Nucleus accumbens (tissue), 56 donors: ENCODE measurements at places on chromosomes 5 and 9.
A peak's percentile ranks its signal among the peaks of the same experiment; 100 is the strongest.

GRCh38 chr9:96430377-96430776 is 12.2 kb upstream of the ZNF367 start:
- DNase-seq: no peak

DNA sequence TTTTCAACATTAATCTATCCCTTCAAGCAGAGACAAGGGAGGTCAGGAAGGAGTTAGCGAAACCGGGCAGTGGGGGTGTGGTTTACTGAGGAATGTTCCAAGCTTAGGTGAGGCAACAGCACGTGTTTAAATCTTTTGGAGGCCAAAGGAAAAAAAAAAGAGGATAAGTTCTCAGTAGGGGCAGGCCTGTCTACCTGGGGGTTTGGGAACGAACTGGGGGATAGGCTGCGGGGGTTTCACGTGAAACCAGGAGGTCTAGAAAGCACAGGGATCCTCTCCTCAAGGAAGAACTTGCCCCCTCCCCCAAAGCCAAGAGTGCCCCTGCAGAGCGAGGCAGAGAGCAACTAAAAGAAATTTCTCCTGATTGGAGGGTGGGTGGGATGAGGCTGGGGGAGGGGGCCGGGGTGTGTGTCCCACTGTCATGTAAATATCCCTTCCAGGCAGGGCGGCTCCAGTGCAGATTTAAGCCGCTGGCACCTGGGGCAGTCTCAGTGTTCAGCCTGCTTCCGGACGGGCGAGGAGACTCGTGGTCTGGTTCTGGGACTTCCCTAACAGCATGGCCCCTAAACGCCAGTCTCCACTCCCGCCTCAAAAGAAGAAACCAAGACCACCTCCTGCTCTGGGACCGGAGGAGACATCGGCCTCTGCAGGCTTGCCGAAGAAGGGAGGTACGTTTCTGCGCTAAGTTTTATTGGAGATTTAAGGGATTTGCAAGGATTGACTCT is 5.5 kb upstream of the SET start:
- no peak for DNase-seq

GRCh38 chr9:6461619-6462018 is 48.6 kb downstream of the UHRF2 start:
- no peak for DNase-seq

GRCh38 chr5:139611703-139612584 is 36.2 kb upstream of the CXXC5 start:
- DNase-seq: no peak

DNA sequence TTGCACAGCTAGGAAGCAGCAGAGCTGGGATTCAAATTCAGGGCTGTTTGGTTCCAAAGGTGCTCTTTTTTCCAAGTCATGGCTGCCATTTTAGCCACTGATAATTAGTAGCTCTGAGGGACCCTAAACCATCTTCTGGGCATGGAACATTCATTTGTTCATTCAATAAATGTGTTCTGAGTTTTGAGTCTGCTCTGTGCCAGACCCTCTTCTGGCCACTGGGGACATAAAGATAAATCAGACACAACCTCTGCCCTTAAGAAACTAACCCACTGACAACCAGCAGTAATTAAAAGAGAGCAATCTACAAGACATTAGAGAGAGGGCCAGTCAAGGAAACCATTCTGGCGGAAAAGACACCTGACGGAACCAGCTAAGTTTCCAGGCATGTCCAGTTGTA is 2.0 kb upstream of the CPEB4 start:
- DNase-seq: no peak

- no peak for DNase-seq
Measured at GRCh38 chr9:113890704-113891103, 14.6 kb downstream of the ZNF618 start.

DNA sequence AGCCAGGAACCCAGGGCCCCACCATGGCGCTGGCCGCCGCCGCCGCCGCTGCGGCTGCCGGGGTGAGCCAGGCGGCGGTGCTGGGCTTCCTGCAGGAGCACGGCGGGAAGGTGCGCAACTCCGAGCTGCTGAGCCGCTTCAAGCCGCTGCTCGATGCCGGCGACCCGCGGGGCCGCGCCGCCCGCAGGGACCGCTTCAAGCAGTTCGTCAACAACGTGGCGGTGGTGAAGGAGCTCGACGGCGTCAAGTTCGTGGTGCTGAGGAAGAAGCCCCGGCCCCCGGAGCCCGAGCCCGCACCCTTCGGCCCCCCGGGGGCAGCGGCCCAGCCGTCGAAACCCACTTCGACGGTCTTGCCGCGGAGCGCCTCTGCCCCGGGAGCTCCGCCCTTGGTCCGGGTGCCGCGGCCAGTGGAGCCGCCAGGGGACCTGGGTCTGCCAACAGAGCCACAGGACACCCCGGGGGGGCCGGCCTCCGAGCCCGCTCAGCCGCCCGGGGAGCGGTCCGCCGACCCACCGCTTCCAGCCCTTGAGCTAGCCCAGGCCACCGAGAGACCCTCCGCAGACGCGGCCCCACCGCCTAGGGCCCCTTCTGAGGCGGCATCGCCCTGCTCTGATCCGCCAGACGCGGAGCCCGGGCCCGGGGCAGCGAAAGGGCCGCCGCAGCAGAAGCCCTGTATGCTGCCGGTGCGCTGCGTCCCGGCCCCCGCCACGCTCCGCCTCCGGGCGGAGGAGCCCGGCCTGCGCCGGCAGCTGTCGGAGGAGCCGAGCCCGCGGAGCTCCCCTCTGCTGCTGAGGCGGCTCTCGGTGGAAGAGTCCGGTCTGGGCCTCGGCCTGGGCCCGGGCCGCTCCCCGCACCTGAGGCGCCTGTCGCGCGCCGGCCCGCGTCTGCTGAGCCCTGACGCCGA is 749 bp downstream of the SOWAHA start:
- peak; percentile 51 for DNase-seq

DNA sequence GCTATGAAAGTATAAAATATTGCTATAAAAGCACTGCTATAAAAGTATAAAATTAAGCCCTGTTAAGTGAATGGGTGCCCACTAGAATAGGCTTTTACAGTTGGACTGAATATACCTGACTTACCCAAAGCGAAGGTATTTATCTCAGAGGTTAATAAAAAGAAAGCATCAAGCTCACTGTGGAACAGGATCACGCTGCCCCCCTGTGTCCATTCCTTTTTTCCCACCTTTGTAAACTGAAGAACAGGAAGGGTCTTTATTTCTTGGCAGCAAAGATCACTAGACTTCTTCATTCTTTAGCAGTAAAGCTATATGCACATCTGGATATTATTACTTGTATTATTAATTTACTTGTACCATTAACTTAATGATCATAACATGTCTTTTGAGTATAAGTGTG is 22.1 kb upstream of the PLPP6 start:
- DNase-seq: no peak

GRCh38 chr5:101393795-101394450 is 490.8 kb upstream of the ST8SIA4 start:
- DNase-seq: no peak

- DNase-seq: no peak
Measured at GRCh38 chr9:9389904-9390303, 1222.9 kb downstream of the PTPRD start.

- DNase-seq: no peak
Measured at GRCh38 chr5:180199390-180199789, 9.6 kb downstream of the RASGEF1C start.

DNA sequence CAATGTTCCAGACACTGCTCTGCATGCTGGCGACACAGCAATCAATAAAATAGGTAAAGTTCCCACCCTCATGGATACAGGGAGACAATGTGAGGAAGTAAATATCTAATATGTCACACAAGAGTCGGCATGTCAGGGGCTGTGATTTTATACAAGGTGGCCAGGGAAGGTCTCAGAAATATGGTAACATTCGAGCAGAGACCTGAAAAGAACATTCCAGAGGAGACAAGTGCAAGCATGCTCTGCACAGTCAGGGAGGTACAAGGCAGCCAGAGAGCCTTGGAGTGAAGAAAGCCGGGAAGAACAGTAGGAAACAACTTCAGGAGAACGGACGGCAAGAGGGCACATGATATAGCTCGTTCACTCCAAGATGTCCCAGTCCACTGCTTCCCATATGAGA is 89.2 kb upstream of the ZNF462 start:
- no peak for DNase-seq

- DNase-seq: no peak
Measured at GRCh38 chr5:126536874-126537273, 58.1 kb downstream of the ALDH7A1 start.

GRCh38 chr9:1532171-1532570 is 482.0 kb downstream of the DMRT2 start:
- DNase-seq: no peak

DNA sequence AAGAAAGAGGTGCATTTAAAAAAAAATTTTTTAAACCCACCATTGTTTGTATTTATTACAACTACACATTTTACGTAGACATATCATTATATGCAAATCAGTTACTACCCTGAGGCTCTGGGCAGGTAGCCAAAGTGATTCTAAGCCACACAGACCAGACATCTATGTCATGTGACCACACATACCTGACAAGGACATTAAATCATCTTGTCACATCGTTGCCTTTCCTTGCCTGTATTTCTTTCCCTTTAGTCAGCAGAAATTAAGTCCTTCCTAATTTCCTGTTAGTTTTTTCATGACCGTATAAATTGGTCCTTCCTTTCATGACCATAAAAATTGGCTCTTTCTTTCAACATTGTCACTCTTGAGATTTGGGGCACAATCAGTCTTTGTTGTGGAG is 134.2 kb upstream of the MARCHF11 start:
- no peak for DNase-seq

DNA sequence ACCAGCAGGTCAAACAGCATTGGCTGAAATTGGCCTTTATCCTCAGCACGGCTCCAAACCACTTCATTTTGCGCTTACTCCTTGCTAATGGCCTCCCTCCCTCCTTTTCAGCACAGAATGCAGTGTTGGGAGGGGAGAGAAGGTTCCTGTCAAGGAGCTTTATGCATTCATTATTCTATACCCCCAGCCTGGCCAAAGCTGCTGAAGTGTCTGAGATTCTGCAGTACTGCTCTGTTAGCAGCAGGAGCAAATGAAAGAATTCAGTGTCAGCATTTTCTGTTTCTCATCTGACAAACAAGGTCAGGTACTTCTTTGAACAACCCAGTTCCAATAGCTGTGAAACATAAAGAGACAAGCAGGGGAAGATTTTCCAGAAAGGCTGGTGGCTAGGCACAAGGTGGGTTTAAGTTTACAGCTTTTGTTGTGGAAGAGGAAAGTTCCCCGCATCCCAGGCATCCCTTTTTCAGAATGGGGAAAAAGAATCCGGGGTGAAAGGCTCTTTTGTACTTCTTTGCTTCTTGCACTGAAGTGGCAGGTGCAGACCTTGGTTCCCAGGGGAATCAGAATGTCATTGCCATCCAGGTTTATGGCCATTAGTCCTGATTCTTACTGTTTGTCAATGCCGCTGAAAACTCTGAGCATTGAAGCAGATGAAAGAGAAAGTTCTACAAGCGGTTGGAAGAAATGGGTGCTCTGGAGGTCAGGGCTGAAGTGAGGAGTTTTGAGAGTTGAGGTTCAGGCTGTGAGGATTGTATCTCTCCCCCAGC is 109.3 kb upstream of the APC start:
- no peak for DNase-seq

DNA sequence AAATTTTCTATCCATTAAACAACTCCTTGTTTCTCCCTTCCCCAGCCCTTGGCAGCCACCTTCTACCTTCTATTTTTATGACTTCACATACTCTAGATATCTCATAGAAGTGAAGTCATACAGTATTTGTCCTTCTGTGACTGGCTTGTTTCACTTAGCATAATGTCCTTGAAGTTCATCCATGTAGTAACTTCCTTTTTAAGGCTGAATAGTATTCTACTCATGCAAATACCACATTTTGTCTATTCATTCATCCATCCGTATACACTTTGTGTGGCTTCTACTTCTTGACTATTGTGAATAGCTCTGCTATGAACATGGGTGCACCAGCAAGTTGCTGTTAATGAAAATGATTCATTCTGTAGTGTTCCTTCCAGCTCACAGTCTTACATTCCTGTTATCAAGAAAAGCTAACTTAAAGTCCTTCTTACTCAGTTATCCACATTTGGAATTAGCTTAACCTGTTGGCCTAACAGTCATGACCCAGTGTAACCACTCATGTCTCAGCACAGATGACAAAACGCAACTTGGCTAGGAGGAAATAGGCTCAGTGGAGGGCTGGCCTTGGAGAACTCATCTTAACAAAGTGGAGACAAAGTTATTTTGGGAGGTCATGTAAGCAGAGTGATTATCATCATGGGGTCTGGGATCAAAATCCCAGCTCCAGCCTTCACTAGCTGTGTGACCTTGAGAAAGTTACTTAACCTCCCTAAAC is 129.7 kb upstream of the MAP3K1 start:
- DNase-seq: no peak

DNA sequence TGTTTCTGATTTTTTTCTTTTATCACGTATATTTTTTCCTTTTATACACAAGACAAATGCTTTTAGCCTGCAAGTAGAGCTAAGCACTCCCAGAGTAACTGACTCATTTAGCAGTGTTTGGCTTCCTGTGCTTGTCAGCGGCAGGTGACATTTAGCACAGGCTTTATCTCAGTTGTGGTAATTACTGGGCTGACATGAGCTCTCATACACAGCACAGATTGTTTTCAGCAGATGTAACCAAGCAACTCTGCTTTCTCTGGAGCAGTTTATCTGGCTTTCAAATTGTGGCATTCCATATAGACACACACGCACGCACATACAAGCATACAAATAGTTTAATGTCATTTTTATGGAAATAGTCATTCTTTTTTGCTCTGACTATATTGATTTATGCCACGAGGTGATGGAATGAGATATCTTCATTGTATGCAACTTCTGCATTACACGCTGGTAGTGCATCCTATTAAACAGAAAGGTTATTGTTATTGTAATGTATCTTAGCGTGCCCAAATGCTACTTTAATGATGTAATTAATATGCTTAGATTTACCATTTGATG is 379.0 kb upstream of the GRAMD2B start:
- DNase-seq: no peak
